ENCODE measurements at places on chromosomes 3 and 15.

DNA sequence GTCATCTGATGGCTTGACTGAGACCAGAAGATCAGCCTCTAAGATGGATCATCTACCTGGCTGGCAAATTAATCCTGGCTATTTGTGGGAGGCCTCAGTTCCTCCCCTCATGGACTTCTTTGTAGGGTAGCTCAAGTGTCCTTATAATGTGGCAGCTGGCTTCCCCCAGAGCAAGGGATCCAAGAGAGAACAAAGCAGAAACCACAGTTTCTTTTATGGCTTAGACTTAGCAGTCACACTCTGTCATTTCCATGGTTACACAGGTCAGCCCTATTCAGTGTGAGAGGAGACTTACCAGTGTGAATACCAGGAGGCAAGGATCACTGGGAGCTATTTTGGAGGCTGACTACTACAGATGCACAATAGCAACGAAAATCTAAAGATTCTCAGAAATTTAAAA lies 15.3 kb upstream of the ARL14 start:
- DNase-seq: no peak

DNA sequence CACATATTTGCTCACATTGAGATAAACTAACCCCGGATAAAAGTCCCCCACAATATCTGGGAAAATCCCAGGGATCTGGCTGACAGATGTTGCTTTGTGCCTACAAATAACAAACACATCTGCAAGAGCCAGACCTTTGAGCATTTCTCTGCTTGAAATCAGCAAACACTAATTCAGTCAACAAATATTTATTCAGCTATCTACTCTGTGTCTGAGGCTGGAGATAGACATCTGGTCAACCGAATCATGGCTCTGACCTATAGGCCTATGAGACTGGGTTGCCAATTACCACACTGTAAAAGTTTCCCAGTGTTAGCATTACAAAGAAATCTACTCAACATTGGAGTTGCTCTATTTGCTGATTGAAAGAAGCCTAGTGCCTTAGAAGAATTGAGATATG lies 201.1 kb upstream of the CADPS start:
- DNase-seq: no peak

DNA sequence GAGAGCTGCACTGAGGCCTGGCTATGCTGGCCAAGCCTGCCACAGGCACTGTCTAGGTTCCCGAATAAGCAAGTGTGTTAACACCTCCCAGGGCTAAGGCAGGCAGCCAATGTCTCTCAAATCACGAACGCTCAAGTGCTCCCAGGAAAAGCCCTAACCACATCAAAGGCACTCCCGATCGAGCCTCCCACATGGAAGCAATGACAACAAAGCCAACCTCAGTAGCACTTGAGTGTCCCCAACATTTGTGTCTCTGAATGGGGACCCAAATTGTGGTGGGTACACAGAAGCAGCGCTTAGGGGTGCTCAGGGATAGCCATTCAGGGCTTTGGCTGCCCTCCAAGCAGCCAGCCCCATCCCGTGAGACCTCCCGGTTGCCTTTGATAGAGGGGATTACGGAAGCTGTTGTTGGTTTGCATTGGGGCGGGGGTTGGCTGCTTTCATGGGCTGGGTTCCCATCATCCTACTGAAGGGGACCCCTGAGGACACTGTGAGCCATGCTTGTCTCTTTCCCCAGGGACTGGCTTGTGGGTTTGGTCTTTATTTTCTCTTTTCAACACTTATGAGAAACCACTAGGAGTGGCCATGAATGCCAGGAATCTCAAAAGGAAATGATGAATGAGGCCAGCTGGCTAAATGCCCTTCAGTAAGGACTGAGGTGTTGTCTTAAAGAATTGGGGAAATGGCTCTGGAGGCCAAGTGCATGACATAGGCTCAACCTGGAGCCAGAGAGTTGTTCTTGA lies 234.1 kb upstream of the FEZF2 start:
- DNase-seq: no peak

DNA sequence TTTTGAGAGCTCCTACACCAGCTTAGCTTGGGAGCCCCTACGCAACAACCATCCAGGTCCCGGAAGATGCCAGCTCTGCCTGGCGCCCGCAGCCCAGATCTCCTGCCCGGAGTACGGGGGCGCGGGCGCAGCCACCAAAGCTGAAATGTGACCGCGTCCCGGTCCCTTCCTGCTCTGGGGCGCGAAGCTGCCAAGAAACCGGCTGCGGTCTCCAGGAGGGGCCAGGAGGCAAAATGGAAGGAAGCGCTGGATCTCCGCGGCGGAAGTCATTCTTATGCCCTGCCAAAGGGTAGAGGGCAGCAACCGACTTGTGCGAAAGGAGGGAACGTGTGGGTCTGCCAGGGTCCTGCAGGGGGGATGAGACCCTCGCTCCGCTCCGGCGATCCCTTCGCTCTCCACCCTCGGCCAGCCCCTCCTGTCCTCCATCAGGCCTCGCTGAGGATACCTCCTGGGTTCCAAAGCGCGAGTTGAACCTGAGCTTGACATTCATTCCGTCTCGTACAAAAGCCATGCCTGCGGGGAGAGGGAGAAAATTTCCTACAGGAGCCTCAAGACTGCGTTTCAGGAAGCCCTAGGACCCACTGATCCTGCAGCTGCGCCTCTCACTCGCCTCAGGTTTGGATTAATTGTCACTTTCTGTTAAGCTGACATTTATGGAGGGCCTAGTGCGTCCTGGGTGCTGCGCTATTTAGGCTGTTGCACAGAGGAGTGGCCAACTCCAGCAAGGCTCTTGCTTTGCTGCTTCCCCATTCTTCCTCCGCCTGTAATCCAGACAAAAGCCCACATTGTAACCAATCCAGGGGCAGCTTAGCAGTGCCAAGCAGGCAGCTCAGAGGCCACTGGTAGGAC lies 98.3 kb upstream of the VGLL3 start:
- no peak for DNase-seq

- DNase-seq: no peak
These were observed 145.9 kb downstream of the APBA2 start for GRCh38 chr15:29031502-29032228.

- peak; percentile 51 for DNase-seq
These were observed 4.7 kb downstream of the BHLHE40 start for GRCh38 chr3:4983739-4984510.

- no peak for DNase-seq
These were observed 71.0 kb upstream of the SYNPR start for GRCh38 chr3:63207066-63207590.

DNA sequence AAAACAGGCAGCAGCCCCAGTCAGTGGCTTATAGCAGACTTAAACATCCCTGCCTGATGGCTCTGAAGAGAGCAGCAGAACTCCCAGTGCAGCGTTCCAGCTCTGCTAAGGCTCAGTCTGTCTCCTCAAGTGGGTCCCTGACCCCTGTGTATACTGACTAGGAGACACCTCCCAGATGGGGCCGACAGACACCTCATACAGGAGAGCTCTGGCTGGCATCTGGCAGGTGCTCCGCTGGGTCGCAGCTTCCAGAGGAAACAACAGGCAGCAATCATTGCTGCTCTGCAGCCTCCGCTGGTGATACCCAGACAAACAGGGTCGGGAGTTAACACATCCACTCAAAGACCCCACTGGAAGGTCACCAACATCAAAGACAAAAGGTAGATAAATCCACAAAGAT lies 93.5 kb downstream of the RFX7 start:
- no peak for DNase-seq

- DNase-seq: no peak
These were observed 497.8 kb downstream of the NAALADL2 start for GRCh38 chr3:175356899-175357324.

DNA sequence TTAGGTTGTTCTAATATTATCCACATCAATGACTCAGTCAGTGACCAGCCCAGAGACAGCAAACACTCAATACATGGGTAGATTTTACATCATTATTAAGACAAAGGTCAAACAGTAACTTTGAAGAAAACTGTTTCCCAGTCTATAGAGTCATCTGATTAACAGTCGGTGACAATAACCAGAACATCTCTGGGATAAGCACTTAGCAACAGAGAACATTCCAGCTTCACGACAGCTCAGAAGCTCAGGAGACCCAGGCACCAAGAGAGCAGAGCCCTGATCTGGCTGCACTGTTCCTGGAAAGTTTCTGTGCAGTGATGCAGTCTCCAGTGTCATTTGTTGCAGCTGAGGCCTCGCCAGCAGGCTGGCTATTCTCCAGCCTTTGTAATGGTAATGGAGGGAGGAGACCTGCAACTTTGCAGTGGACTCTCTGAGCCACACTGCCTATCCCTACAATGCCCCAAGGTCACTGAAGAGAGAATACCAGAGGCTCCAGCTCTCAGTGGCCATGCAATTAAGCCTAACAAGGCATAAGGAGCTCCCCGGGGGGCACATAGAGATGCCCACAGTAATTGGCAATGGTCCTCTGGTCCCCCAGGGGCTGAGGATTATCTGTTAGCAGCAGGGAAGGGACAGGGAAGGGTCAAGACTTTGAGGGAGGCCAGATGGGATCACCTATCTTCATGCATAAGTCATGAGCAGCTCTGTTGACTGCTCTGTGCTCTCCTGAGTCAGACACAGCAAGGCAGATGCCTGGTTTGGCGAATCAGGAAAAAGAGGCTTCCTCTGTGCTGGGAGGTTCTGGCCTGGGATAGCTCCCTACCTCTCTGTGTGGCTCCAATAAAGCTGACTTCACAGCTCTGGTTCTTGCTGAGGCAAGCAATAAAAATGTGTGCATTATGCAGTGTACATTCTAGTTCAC lies 163.6 kb downstream of the CTNNB1 start:
- no peak for DNase-seq

- no peak for DNase-seq
These were observed 27.1 kb downstream of the KY start for GRCh38 chr3:134623615-134624245.

GRCh38 chr3:112364291-112364690 lies 31.3 kb downstream of the CD200 start:
- no peak for DNase-seq

- no peak for DNase-seq
These were observed 12.7 kb downstream of the FAM240A start for GRCh38 chr3:46624975-46625490.

- no peak for DNase-seq
These were observed 355.3 kb upstream of the ZNF385D start for GRCh38 chr3:22106213-22106896.

DNA sequence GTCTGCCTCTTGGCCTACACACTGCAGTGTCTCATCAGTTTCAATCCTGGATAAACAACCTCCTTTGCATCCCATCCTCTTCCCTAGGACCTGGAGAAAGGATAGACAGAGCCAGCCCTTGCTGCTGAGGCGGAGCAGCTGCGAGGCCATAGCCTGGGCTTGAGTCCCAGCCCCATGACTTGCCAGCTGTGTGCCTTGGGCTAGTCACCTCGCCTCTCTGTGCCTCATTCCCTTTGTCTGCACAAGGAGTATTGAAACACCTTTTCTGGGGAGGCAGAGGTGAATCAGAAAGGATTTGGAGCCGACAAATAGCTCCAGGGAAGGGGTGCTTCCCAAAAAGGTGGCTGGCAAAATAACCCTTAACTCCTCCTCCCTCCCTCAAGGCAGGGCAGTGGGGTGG lies 65.0 kb upstream of the SLC6A1 start:
- no peak for DNase-seq

GRCh38 chr3:46271209-46271745 lies 29.0 kb downstream of the CCR3 start:
- DNase-seq: no peak

GRCh38 chr15:32936976-32937375 lies 219.2 kb downstream of the GREM1 start:
- DNase-seq: no peak

- no peak for DNase-seq
These were observed 130.6 kb upstream of the FHIT start for GRCh38 chr3:61381745-61382392.

DNA sequence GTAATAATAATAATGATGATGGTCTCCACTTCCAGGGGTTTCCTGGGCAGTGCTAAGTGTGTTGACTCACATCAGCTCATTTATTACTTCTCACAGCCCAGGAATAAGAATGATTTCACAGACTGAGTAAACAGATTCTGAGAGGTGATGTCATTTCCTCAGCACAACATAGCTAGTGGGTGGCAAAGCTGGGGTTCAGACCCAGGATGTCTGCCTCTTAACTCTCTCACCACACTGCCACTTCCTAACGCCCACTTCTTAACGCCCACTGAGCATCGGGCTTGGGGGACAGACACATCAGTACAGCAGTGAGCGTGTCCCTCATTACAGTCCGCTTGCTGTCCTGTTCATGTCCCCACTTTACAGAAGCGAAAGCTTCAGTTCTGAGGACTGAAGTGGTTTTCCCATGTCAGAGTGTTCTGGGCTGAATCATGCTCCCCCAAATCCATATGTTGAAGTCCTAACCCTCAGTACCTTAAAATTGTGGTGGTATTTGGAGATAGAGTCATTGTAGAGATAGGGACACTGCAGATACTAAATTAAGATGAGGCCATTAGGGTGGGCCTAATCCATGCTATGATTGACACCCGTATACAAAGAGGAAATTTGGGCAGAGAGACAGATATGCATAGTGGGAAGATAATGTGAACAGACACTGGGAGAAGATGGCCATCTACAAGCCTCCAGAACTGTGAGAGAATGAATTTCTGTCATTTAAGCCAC lies 68.0 kb downstream of the ATP2B2 start:
- DNase-seq: peak; percentile 7
